ENCODE measurements at places on chromosomes 5 and 9.

DNA sequence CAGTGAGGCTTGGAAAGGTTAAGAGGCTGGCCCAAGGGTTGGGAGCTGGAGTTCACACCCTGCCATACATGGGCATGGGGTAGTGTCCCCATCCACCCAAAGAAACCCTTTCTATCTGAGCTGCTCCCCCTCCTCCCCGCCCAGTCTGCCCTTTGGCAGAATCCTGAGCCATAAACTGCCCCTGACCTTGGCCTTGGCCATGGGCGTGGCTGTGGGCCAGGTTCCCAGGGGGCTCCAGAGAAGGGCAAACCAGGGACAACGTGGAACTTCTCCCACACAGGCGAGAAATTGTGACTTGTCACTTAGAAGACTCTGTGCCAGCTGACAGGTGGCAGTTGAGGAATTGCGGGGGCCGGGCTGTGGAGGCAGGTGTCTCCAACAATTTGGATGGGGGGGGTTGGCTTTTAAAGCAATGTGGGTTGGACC, 4.8 kb downstream of the FAM78A start:
- no peak for DNase-seq

DNA sequence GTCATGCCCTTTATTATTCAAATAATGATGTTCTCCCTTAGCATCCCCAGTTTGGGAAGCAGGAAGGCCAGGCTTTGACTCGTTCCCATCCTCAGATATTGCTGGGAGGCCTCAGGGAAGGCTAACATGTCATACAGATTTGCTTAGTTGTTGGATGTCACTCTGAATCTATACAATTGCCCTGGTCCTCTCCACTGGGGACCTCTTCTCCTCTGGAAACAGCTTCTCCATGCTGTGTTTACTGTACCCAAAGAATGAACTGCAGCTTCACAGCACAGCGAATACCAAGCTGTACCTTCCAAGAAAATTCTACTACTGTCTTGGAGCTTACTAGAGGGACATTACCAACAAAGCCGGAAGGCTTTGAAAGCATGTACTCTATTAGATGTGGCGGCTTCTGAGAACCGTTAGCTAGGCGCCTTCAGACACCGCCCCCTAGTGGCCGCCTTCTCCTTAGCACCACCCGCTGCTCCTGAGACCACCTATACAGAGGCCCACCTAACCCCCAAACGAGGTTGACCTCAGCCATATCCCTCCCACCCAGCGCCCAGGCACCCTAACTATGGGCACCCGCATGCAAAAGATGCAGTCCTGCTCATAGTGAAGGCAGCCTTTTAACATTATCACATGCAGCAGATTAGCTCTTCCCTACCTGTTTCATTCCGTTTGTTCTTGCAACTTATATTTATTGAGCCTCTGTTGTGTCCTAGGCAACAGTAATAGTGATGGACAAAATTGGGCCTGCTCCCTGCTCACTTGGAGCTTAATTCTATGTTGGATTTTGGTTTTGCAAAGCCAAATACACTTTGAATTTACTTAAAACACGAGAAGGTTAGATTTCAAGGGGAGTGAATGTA, 34.9 kb upstream of the FOXI1 start:
- peak; percentile 39 for DNase-seq

DNA sequence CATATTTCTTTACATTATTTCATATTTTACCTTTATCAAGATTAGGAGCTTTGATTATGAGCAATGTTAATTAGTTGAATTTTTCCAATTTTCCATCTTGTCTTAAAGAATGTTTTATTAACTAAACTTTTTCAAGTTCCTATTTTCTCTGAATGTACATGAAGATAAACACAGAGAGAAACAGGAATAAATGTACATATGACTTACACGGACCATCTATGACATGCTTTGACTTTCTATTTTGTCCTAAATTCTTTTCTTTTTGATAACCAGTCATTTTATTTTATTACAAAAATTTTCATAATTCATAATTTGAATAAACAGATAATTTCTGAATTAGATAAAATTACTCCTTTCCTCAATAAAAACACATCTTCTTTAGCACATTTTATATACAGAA, 1038.8 kb upstream of the ARRDC3 start:
- no peak for DNase-seq

DNA sequence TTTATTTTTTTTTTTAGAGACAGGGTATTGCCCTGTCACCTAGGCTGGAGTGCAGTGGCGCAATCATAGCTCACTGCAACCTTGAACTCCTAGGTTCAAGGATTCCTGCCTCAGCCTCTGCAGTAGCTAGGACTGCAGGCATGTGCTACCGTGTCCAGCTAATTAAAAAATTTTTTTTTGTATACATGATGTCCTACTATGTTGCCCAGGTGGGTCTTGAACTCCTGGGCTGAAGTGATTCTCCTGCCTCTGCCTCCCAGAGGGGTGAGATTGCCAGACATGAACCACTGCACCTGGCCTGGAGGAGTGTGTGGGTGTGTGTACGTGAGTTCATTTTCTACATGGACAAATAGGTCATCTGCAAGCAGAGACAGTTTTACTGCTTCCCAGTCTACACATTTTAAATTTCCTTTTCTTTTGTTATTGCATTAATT, 33.8 kb downstream of the JMY start:
- DNase-seq: no peak

GRCh38 chr5:156920861-156921431, 42.1 kb downstream of the TIMD4 start:
- no peak for DNase-seq

- no peak for DNase-seq
Observed at GRCh38 chr5:117302949-117303348, 728.3 kb upstream of the SEMA6A start.

GRCh38 chr9:18208166-18209059, 265.5 kb upstream of the ADAMTSL1 start:
- DNase-seq: peak; percentile 22

DNA sequence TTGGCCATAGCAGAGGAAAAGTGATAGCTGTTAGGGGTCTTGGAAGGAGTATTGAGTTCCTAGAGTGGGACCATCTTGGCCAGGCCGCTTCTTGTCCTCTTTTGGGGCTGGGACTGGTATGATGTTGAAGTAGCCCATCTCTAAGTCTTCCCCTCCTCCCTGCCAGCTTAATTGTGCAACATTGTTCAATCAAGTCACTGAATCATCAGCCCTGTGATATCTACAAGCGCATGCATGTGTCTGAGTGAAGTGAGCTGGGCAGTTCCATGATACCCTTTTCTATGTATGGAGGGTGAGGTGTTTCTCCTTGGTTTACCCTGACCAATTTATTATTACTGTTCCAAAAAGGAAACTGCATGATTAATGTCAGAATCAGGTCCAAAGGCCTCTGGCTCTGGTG, 112.2 kb downstream of the C9orf152 start:
- DNase-seq: no peak

GRCh38 chr5:73499187-73499586, 945 bp downstream of the BTF3 start:
- no peak for DNase-seq

GRCh38 chr5:10577371-10578292, 13.8 kb downstream of the ANKRD33B start:
- DNase-seq: peak; percentile 92

GRCh38 chr5:16013334-16014065, 166.1 kb downstream of the MARCHF11 start:
- DNase-seq: no peak

- DNase-seq: no peak
Observed at GRCh38 chr5:134099939-134100282, 14.6 kb upstream of the TCF7 start.

GRCh38 chr5:168342985-168343384, 51.5 kb downstream of the WWC1 start:
- no peak for DNase-seq

DNA sequence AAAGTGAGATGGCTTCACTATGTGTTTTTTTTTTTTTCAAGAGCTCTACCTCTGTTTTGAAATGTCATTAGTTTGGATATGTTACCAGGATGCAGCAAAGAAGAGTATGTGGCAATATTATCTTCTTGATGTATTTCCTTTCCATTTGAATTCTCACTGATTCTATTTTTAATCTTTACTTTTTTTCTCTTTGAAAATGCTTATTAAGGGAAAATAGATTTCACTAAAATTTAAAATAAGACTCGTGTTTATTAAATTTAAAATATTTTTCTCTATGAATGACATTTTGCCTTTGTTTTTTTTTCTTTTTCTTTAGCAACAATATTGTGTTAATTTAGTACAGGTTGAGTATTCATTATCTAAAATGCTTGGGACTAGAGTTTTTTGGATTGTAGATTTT, 29.2 kb downstream of the TENT2 start:
- DNase-seq: no peak

DNA sequence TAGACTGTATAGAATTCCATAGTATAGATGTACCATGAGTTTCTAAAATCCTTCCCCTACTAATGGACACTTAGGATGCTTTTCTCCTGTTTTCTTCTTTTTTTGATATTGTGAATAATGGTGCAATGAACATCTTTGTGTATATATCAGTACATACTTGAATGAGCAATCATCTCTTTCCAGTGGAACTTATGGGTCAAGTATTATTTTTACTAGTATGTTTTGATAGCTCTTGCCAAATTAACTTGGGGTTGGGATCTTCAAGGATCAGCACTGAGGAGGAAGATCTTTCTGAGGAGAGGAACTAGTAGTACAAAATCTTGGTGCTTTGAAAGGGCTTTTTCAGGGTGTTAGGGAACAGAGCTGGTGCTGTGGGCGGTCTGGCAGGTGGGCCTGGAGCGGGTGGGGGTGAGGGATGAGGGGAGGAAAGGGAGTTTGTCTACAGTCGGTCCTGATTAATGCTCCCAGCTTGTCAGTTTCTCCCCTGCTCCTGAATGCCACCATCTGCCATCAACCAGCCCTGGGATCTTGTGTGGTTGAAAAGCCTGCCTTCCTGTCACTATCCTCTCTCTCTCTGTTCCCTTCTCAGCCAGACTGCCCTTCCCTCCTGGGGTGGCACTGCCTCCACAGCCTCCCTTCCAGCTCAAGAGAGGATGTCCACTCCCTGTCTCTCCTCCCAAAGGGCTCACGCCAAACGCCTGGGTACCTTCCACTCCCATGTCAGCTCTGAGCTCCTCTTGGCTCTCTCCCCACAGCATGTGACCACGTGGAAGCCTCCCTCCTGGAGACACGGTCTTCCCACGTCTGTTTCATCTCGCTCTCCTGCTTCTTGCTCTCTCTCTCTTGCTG, 185.9 kb downstream of the DAB2IP start:
- no peak for DNase-seq

- DNase-seq: no peak
Observed at GRCh38 chr5:143359869-143360268, 43.6 kb downstream of the NR3C1 start.

DNA sequence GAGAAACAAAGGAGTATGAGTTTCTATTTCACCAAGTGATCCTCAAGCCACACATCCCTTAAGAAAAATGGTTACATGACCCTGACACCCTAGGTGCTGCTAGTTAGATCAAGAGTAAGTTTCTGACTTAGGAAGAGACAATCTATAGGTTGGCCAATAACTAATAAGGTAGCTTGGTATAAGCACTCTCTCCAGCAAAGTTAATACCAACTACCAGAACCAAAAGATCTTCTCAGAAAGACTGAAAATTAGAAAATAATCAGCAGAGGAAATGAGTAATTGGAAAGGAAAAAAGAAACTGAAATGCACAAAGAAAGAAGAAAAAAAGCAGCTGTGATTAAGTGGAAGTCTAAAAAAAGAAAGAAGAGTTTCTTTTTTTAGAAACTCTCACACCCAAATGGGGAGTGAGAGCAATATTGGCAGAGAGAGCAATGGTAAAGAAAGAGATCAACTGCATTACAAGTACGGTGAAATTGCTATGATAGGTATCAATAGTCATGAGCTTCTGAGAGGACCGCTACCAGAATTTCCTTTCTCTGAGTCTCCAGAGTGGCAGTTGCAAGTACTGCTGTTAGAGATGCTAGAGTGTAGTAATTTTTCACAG, 195.5 kb downstream of the TMEM167A start:
- no peak for DNase-seq

GRCh38 chr9:2691626-2692025, 25.7 kb upstream of the KCNV2 start:
- peak; percentile 50 for DNase-seq

GRCh38 chr9:134532084-134532483, 109.5 kb upstream of the COL5A1 start:
- no peak for DNase-seq

DNA sequence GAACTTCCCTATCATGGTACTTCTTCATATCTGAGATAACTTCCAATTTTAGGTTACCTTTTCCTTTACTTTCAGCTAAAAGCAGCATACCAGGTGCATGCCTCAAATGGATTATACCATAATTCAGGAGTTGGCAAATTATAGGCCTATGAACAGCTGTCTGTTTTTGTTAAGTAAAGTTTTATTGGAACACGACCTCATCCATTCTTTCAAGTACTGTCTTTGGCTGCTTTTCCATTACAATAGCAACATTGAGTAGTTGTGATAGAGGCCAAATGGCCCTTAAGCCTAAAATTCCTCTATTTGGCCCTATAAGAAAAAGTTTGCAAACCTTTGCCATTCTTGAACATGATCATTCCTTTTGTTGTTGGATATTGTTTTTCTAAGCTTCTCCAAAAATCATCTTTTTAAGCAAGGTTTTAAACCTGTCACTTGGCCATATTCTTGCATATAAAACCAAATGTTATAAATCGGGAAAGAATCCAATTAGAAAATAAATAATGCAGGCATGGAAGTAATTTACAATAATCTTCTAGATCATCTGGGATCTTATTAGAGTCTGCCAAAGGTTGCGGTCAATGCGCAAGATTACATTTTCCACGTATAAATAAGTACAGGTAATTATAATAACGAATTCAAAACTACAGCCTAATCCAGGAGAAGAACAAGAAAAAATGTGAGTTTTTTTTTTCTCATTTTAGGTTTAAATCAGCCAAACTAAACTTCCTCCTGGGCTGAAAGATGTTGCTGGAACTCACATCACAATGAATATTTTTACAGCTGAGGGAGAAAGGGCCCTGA, 226.5 kb upstream of the ANKRD55 start:
- DNase-seq: no peak

DNA sequence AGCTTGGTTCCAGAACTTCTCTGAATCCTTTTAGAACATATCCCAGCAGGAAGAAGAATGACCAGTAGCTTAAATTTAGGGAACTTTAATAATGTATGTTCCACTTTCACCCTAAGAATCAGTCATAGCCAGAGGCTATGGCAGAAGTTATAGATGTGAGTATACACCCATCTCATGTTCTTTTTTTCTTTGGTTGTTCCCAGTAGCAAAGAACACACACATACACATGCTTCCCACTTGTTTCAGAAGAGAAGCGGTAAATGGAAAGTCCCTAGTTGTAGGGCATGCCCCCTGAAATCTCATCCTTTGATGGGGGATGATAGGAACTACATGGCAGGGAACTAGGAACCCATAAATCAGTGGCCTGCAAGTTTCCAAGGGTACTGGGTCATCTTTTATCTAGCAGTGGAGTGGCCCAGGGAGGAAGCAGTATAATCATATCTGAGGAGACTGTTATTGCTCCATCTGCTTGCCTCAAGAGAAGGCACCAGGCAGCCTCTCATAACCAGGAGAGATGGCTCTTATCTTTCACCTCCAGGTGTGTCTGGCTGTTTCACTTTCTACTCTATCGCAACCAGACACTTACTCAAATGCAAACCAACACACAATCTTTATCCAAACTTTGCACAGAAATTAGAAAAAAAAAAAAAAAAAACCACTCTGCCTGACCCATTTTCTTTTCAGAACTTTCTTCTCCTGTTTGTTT, 109.5 kb downstream of the SNCAIP start:
- DNase-seq: no peak
